Activated CD4-positive, alpha-beta T cell treated with anti-CD3 and anti-CD28 coated beads for 48 hours (primary cell): ENCODE measurements at places on chromosomes 1 and 21.

- no peak for DNase-seq
These were observed 694 bp downstream of the ZBTB7B start for GRCh38 chr1:155003227-155003765.

DNA sequence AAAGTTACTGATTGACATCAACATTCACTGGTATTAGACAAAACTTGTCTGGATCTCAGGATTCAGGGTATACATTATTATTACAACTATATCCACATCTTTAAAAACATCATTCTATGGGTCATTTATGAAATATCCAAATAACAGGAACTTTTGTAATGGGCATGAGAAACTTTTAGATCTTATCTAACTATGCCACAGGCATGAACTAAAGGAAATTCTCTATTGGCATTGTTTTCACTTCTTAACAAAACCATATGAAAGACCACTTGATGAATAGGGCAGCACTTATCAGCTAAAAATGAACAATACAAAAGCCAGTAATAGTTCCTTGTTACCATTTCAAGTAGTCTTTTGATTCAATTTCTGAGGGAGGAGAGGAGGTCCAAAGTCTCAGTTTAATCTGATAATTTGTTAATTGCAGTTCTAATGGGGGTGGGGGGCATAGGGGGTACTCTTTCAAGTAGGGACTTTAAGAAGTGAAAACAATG lies 30.8 kb upstream of the CPLANE2 start:
- no peak for DNase-seq

- no peak for DNase-seq
These were observed 57.8 kb upstream of the SIPA1L2 start for GRCh38 chr1:232687728-232688127.

GRCh38 chr1:32877211-32878110 lies 6.7 kb upstream of the FNDC5 start:
- DNase-seq: no peak

- DNase-seq: no peak
These were observed 172.5 kb upstream of the GALNT2 start for GRCh38 chr1:229894532-229894931.

- no peak for DNase-seq
These were observed 8.2 kb upstream of the RNF223 start for GRCh38 chr1:1082239-1082775.

DNA sequence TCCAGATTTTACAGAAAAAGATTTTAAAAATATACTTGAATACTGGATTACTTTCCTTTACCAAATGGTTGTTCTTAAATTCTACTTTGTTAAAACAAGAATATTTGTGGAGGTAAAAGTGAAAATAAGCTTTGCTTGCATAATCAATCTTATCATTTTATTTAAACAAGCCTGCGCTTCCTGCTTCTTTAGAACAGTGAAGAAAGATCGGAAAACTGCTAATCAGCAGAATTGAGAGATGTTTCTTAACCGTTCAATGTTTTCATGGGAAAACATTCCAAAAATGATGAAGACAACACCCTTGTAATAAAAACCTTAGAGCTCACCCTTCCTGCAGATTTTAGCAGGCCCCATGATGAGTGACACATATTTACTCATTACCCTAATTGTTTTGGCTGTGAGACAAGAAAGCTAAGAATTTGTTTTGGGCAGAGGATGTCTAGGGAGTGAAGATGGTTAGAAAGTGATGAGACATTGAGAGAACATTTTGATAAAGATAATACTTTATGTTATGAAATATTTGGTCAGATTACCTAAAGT lies 72.6 kb downstream of the TPR start:
- DNase-seq: no peak

GRCh38 chr1:239817801-239818200 lies 273.9 kb upstream of the FMN2 start:
- DNase-seq: no peak

DNA sequence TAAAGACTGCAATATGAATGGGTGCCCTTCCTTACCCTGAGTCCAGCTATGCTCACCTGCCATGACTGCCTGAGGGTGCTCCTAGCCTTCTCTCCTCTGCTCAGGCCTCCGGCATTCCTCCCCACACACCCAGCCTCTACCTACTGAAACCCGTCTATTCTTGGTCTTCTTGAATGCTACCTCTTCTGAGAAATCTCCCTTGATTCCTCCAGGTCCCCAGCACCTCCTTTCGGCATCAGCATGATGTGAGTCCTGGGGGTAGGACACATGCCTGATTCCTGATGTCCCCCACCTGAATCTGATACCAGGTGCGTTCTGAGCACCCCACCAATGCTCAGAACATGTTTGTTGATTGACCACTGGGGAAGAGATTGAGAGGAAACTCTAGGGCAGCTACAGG lies 8.6 kb downstream of the LDLRAD1 start:
- no peak for DNase-seq

GRCh38 chr1:2628933-2629626 lies 3.7 kb downstream of the MMEL1 start:
- DNase-seq: no peak

DNA sequence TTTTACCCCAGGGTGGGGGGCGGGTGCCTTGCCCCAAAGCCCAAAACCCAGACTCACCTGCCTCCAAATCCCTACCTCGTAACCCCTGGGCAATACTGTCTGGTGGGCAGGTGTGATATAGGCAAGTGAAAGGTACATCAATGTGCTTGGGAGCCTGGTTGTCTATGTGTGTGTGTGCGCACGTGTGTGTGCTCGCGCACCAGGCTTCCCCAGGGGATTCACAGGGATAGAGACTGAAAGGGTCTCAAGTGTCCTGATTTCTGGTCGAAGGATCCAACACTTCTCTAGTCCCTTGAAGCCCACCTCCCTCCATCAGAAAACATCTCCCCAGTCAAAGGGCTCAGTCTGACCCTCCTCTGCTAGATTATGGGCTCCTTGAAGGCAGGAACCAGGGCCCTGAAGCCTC lies 28.9 kb upstream of the EPB41 start:
- DNase-seq: peak; percentile 8

GRCh38 chr1:46485564-46486431 lies 3.8 kb upstream of the DMBX1 start:
- no peak for DNase-seq

GRCh38 chr1:57789936-57790335 lies 366.1 kb upstream of the DAB1 start:
- no peak for DNase-seq

DNA sequence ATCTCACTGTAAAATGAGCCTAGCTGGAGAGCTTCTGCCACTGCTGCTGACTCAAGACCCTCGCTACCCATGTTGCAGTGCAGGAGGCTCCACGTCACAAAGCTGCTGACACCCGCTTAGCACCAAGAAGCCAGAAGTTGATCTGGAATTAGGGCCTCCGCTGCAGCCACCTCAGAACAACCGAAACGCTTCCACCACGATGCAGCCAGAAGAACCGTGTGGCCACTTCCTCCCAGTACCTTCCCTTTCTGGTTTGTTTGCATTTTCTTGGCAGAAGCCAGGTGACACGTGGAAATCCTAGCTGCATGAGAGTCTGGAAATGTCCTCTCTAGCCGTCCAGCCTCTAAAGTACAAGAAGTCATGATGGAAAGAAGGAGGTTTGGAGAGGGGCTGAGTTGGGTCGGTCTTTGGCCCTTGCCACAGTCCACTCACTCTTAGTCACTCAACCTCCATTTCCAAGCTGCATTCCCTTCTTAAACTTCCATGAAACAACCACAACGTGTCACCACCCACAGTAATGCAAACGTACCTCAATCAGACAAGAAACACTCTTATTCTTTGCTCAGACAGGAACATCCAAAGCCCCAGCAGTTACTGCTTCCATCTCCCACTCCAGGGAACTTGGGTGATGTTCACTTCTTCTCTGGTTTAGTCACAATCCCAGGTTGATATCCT lies 10.0 kb upstream of the CDA start:
- no peak for DNase-seq

- DNase-seq: no peak
These were observed 31.4 kb downstream of the POFUT2 start for GRCh38 chr21:45256021-45256911.

DNA sequence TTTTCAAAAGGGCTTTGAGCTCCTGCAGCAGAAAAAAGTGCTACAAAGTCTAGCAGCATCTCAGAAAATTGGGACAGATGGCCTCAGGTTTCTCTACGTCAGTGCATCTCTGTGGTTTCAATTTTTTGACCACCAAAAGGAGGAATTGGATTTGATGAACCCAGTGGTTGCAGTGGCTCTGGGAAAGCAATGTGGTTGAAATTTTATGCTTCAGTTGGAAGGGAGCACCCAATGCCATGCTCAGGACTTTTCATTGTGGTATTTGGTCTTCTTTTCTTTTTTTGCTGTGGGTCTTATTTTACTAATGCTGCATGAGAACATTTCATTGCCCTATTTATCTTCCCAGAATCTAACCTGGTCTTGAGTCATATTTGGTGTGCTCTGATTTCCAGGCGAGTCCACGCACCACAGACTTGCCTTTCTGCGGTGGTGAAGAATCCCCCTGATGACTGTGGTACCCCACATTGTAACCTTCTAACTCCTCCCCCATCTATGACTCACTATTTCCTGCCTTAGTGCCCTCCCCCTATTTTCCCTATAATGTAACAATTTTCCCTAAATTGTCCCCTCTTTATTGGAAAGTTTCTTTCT lies 56.7 kb downstream of the S1PR1 start:
- peak; percentile 74 for DNase-seq
